ENCODE measurements at places on chromosomes 11 and 22. TPM values are rescaled to one million over a fixed set of nuclear protein-coding genes. Genes with fewer than 3 reads are reported as not detected.

Gene MS4A4A
- not detected for total RNA-seq

Gene CASP5
- total RNA-seq = not detected

Gene GPHA2
- not detected for total RNA-seq

Gene OR51I2
- total RNA-seq = not detected

Gene DNAJB7
- not detected for total RNA-seq

Gene ELMOD1
- total RNA-seq = 0.19 TPM

Gene SYT12
- total RNA-seq = 1.6 TPM

Gene OR2D2
- 0.13 TPM for total RNA-seq

Gene MMP27
- total RNA-seq = not detected

Gene ACCS
- total RNA-seq = 8.5 TPM

Gene P2RY6
- 2.6 TPM for total RNA-seq

Gene UBQLNL
- 0.13 TPM for total RNA-seq

Gene TMEM132A
- 5.5 TPM for total RNA-seq

Gene TOP3B
- 14.7 TPM for total RNA-seq

Gene NRGN
- 0.40 TPM for total RNA-seq

Gene ACR
- total RNA-seq = not detected

Gene PKNOX2
- total RNA-seq = 1.1 TPM

Gene NAALADL1
- 27.0 TPM for total RNA-seq

Gene PDGFD
- total RNA-seq = 1.3 TPM

Gene CRKL
- 29.7 TPM for total RNA-seq

Gene RNF141
- 68.6 TPM for total RNA-seq

Gene TSPAN18
- 0.92 TPM for total RNA-seq

Gene CNGA4
- total RNA-seq = 0.06 TPM

Gene APOL3
- total RNA-seq = 34.0 TPM

Gene NRIP3
- 15.2 TPM for total RNA-seq

Gene TLCD5
- 7.6 TPM for total RNA-seq

All from aortic smooth muscle cell (primary cell).